Germinal center (tissue), 1 donor: ENCODE measurements at places on chromosomes 7 and 10.

DNA sequence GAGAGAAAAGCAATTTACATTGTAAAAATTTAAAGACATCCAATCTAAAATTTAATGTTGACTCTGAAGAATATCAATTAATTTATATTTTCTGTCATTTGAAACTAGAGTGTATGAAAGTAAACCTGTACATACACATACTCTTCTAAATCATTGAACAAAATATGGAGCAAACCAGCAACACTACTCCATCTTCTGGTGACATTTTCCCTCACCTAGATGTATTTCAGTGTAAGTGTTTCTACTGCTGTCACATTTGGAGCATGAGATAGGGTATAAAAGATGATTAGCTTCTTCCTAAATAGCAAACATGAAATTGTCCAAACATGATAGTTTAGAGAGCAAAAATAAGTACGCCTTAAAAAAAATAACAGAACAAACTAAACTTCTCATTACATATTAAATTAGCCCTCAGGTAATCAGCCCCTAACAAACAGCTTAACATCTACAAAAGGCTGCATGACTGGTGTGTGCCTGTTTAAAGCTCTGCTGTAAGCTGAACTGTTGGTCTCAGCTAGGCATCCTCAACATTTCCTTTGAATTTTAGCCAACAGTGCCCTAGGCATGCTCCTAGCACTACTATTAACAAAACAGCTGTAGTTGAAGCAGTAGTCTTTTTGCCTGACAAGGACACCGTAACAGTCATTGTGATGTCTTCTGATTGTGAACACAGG is 189.8 kb downstream of the CTNNA3 start:
- no peak for DNase-seq

GRCh38 chr10:47438857-47439474 is 44.9 kb downstream of the ANXA8 start:
- no peak for DNase-seq

DNA sequence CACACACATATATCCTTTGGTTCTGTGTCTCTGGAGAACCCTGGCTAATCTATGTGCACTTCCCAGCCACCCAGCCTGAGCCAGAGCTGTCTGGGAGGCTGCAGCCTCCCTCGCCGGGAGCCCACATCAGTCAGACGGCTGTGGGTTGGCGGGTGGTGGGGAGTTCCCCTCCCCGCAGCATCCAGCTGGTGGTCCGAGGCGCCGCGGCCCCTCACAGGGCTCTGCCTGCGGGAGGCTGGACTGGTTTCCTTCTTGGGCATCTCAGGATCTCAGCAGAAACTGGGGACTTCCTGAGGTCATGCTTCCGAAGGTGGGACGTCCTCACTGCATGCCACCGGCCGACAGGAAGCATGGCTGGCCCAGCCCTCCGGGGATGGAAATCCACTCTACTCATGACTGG is 22.0 kb upstream of the PSMG3 start:
- DNase-seq: no peak

DNA sequence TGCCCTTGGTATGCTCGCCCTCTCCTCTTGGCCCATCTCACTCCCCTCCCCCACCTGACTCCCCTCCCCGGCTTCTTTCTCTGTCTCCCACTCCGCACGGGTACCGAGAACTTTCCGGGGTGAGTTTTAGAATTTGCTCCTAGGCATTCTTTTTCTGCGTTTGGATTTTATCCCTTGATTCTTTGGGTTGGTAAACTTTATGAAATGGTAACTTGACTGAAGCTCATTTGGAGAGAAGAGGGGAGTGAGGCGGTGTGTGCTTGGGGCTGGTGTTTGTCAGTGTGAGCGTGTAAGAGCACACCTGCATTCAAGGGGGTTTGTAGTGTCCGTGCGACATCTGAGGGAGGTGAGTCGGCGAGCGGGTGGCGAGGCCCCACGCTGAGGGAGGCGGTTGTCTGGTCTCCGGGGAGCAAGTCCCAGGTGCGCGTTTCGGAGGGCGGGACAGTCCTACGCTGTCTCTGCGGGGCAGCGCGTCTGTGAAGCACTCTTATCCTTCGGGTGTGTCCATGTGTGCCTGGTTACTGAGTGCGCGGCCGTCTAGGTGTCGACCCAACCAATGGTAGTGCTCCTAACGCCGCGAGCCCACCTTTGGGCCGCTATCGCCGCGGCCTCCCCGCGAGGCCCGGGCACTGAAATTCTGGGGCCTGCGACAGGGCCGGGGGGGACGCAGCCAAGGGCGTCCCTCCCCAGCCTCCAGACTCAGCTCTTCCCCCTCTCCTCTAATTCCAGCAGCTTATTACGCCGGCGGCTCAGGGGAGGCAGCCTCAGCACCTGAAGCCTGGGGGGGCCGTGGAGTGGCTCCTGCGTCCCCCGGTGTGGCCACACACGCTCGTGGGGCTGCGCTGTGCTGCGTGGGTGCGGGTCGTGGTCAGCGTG is 2.6 kb upstream of the ZNF503 start:
- no peak for DNase-seq

GRCh38 chr10:61902445-61903220 is 1.1 kb downstream of the ARID5B start:
- DNase-seq: peak; percentile 49

DNA sequence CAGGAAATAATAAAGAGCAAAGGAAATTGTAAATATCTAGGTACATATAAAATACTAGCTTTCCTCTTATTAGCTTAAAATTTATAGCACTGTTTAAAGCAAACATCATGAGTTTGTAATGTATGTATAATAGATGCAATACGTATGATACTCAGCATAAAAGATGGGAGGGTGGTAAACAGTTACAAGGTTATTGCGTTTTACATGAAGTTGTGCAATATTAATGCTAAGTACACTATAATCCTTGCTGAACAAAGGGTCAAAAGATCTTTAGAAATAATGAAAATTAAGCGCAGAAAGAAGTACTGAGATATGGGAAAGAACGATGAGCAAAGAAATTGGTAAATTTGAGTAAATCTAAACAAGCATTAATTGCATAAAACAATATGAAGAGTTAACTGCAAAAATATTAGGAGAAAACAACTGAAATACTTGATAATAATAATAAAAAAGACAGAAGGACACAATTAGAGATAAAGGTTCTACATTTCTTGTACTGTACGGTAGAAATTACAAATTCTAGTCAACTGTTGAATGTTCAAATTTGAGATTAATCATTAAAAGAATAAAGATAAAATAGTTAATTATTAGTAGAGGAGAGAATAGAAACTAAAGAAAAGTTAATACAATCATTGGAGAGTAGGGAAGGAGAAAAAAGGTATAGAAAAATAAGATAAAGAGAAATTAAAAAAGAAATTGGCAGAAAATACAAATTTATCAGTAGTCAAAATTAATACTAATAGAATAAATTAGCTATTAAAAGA is 17.9 kb downstream of the C10orf67 start:
- no peak for DNase-seq

DNA sequence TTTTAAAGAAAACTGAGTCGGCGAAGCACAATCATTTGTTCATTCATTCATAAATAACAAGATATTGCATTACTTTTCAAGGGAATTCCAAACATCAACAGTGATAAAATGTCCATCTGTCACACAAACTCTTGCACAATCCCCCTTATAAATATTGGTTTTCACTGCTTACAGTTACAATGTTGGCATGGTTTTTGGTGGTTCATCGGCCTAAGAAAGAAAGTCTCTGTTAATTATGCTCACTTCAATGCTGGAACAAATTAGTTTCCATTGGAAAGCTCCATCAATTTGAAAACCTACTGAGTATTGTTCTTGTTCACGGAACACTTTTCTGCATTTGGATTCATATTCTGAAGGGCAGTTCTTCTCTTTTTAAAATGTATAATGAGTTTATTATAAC is 188.5 kb downstream of the JAZF1 start:
- no peak for DNase-seq

GRCh38 chr10:97243836-97244235 is 48.6 kb downstream of the ARHGAP19 start:
- no peak for DNase-seq

GRCh38 chr10:32960022-32960421 is 2.0 kb upstream of the ITGB1 start:
- no peak for DNase-seq

DNA sequence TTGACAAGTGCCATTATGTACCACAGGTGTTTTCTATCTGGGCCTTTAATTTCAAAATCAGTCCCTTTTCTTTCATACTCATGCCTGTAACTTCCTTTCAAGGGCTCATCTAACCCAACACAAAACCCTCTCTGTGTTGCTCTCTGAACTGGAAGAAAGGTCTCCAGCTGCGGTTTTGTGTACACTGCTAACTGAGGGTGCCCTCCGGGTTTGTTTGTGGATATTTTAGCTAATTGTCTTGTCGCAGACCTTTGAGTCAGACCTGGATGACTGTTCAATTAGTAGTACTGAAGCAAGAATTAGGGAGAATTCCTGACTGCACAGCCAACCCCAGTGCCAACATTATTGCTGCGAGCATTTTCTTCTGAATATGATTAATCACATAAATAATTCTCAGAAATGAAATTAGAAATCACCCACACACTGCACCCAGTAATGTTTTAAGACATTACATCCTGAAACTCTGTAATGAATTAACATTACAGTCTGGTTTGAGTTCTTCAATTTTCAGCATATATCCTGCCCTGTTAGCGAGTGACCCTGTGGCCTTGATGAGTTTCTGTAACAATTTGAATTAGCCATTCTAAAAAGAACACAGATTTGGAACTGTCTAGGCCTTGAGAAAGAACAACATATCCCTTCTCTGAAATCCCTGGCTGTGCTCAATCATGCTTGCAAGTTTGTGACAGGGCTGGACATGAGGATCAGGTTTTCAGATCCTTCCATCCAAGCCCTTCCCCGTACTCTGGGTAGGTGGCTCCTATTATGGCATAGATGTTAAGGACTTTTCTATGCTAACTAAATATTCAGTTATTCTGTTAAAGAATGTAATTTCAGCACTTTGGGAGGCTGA is 460.1 kb downstream of the PLXDC2 start:
- DNase-seq: no peak

- no peak for DNase-seq
Measured at GRCh38 chr10:109467551-109467950, 455.8 kb downstream of the XPNPEP1 start.

DNA sequence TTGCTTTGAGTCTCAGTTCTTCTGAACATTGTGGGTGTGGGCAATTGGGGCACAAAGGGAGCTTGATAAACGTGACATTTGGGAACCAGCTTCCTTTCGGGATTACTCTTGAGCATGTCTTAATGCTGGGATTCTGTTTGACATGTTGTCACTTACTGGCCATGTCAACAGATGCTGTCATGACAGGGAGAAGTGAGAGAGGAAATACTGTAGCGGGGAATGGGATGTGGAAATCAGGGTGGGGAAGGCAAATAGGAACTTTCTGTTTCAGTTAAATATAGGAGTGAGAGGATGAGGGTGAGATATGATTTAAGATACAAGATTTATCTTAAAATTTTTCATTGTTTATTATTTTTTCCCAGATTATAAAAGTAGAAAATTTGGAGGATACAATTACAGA is 83.9 kb downstream of the SEC23IP start:
- DNase-seq: no peak

DNA sequence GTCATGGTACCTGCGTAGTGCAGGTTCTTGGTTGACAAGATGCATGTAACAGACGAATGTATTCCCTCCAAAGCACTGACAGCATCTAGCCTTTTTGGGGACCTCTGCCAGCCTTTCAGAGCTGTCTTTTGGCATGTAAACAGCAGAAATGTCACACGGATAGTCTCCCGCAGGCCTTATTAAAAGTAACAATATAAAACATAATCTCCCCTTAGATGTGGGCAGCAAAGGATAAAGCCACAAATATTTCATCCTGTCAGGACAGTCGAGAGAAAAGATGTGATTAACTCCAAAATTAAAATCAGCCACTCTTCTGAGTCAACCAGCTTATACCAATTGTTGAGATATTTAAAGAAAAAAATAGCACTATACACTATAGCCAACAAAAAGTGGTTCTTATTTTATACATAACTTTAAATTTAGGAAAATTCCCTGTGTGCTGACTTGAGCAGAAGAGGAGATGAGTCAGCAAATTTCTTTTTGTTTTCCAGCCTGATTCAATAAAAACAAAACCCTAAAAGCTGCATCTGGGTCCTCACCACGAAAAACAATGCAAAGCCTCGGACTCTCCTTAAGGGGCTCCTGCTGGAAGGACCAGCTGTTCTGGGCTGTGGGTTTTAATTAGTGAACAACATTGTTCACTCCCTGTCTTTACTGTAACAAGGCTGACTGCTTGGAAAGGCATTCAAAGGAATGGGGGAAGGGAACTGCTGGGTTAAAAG is 240.2 kb downstream of the ADAM12 start:
- DNase-seq: no peak

- no peak for DNase-seq
Measured at GRCh38 chr10:5234106-5234860, 37.6 kb downstream of the AKR1C4 start.

- no peak for DNase-seq
Measured at GRCh38 chr7:103083210-103083609, 8.3 kb downstream of the ARMC10 start.

- peak; percentile 70 for DNase-seq
Measured at GRCh38 chr10:80684259-80684658, 146.6 kb downstream of the SH2D4B start.

- DNase-seq: no peak
Measured at GRCh38 chr10:46518028-46518725, 38.3 kb downstream of the GPRIN2 start.

GRCh38 chr10:51162002-51162401 is 87.7 kb downstream of the PRKG1 start:
- DNase-seq: no peak

GRCh38 chr7:1160670-1161021 is 650 bp upstream of the ZFAND2A start:
- DNase-seq: no peak

- DNase-seq: no peak
Measured at GRCh38 chr10:33234831-33235237, 99.6 kb downstream of the NRP1 start.

DNA sequence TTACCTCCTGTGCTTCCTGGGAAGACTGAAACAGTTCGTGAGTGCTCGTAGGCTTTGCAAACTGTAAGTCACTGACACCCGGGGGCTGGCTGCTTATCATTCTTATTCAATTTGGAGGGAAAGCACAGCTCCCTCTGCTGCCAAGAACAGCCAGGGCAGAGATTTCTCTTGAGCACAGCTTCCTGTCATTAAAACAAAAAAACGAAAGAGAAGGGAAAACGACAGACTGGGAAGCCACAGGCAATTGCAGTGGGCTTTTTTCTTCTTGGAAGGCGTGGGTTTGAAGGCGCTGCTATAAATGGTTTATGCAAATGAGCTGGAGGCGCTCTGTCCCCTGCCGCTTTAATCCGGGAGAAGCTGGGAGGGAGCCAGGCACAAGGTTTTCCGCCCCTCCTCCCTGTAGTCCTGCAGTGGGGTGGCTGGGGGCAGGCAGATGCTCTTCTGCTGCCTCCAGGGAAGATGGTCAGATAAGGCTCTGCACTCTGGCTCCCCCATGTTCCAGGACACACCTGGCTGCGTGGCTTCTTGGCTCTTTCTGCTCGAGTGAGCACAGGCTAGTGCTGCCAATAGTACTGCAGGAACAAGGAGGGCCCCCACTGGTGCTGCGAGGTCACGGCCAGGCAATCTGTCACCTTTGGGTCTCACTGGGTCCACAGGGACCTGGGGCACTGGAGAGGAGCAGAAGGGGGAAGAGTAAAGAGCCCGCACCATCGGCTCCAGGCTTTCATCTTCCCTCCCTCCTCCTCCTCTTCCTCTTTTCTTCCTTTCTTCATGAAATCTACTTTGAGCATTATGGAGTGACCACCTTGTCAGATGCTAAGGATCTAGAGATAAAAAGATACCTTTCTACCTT is 49.5 kb downstream of the NEURL1 start:
- DNase-seq: no peak
